ENCODE measurements at places on chromosomes 2 and 18. TPM values are rescaled to one million over a fixed set of nuclear protein-coding genes. Genes with fewer than 3 reads are reported as not detected.
A peak's percentile ranks its signal among the peaks of the same experiment; 100 is the strongest.

The LRP2 gene
- 27.3 TPM for total RNA-seq

The PARD6G gene
- total RNA-seq, result 4.4 TPM

DNA sequence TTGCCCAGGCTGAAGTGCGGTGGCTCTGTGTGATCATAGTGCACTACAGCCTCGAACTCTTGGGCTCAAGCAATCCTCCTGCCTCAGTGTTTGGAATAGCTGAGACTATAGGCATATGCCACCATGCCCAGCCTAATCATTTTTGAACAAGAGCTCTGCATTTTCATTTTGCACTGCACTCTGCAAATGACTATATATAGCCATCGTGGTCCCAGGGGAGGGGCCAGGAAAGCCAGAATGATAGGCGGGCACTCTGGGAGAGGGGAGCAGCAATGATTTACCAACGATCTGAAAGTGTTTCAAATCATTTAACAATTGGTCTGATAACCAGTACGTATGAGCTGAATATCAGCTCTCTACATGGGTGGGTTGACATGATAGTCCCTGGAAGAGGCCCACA, 22.3 kb upstream of the ST3GAL5 start:
- H3K27ac ChIP-seq, result peak overlapping the region; percentile 34
- H3K36me3 ChIP-seq, result no peaks in the 10 kb centered on the region
- no peaks in the 10 kb centered on the region for H3K27me3 ChIP-seq
- no peak overlapping the region for H3K4me3 ChIP-seq

DNA sequence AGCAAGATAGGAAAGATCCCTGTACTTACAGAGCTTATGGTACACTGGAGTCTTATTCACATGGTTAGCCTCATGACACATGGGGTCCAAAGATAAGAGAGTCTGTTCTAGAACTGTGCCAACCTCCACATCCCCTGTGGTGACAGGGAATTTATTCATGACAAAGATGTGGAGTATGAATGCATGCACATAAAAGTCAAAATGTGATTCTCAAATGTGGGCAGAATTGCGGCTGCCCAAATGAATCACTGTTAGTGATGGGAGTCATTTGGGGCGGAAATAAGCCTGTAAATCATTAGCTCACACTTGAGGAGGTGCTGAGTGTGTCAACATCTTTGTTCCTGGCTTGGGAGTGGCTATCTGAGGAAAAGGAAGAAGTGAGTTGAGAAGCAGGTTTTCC, 560.6 kb downstream of the SLC4A3 start:
- no peaks in the 10 kb centered on the region for H3K4me1 ChIP-seq
- H3K36me3 ChIP-seq, result no peaks in the 10 kb centered on the region
- no peak overlapping the region for H3K27ac ChIP-seq
- H3K27me3 ChIP-seq, result no peaks in the 10 kb centered on the region
- DNase-seq, result no peak
- no peak overlapping the region for H3K4me3 ChIP-seq

DNA sequence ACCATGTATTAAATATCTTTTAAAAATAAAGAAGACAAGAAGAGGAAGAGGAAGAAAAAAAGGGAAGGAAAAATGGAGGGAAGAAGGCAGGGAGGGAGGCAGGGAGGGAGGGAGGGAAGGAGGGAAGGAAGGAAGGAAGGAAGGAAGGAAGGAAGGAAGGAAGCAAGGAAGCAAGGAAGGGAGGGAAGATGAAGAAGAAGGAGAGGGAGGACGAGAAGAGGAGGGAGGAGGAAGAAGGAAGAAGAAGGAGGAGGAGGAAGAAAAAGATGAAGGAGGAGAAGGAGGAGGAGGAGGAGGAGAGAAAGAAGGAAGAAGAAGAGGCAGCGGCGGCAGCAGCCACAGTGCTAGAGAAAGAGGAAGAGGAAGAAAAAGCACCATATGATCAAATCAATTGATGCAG, 189.6 kb downstream of the EXOC6B start:
- DNase-seq, result no peak
- no peak overlapping the region for H3K27ac ChIP-seq
- no peaks in the 10 kb centered on the region for H3K36me3 ChIP-seq
- no peak overlapping the region for H3K4me3 ChIP-seq
- H3K27me3 ChIP-seq, result no peaks in the 10 kb centered on the region
- no peaks in the 10 kb centered on the region for H3K4me1 ChIP-seq

DNA sequence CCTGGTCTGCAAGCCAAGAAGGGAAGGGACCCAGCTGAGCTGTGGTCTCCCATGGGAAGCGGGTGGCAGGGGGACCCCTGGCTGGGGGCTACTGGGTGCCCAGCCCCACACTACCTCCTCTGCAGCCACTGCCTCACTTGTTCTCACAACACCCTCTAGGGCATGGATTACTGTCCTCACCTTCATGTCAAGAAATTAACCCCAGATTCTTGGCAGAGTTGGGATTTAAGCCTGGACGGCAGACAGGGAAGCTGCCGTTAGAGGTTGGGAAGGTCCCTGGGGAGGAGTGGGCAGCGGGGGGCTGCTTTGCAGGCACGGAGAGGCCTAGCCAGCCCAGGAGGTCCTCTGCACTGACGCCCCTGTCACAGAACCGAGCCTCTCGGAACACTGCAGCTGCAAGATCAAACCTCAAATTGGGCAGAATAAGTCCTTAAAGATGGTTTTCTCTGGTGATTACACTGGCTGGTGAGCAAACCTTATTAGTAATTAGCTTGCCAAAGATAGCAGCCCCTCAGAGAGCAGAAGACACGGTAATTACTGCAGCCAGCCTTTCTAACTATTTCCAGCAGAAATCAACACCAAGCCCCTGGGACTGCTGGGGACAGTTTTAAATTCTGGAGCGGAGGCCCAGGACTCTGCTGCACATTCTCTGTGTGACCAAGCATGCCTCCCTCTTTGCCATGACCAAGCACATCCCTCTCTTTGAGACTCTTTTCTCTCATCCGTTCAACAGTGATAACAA, 35.9 kb downstream of the KCNF1 start:
- H3K4me3 ChIP-seq, result no peak overlapping the region
- DNase-seq, result no peak
- no peaks in the 10 kb centered on the region for H3K27me3 ChIP-seq

DNA sequence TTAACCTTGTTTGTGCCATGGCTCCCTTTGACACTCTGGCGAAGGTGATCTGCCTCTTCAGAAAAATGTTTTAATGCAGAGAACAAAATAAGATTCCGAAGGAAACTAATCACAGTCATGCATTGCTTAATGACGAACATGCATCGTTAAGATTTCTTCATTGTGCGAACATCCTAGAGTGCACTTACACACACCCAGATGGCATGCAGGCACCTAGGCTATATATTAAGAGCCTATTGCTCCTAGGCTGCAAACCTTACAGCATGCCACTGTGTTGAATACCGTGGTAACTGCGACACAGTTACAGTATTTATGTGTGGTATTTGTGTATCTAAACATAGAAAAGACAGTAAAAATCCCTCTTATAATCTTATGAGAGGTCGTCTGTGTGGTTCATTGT, 8.3 kb downstream of the ASAP2 start:
- DNase-seq, result no peak
- H3K27me3 ChIP-seq, result no peaks in the 10 kb centered on the region
- H3K4me3 ChIP-seq, result no peak overlapping the region
- H3K27ac ChIP-seq, result no peak overlapping the region
- H3K4me1 ChIP-seq, result peaks cover 33% of the 10 kb centered on the region

- no peaks in the 10 kb centered on the region for H3K27me3 ChIP-seq
- no peak overlapping the region for H3K27ac ChIP-seq
- no peaks in the 10 kb centered on the region for H3K4me1 ChIP-seq
- DNase-seq, result no peak
- H3K4me3 ChIP-seq, result no peak overlapping the region
Measured at GRCh38 chr2:3186766-3187165, 190.9 kb downstream of the EIPR1 start.

- no peaks in the 10 kb centered on the region for H3K27me3 ChIP-seq
- no peaks in the 10 kb centered on the region for H3K36me3 ChIP-seq
- no peak overlapping the region for H3K27ac ChIP-seq
- no peak for DNase-seq
- H3K4me1 ChIP-seq, result no peaks in the 10 kb centered on the region
- no peak overlapping the region for H3K4me3 ChIP-seq
Measured at GRCh38 chr2:39929531-39929930, 150.5 kb upstream of the THUMPD2 start.

- H3K4me3 ChIP-seq, result no peak overlapping the region
- H3K27ac ChIP-seq, result no peak overlapping the region
- no peaks in the 10 kb centered on the region for H3K4me1 ChIP-seq
- no peaks in the 10 kb centered on the region for H3K27me3 ChIP-seq
- H3K36me3 ChIP-seq, result no peaks in the 10 kb centered on the region
Measured at GRCh38 chr2:171342067-171342413, 91.8 kb downstream of the METTL8 start.

DNA sequence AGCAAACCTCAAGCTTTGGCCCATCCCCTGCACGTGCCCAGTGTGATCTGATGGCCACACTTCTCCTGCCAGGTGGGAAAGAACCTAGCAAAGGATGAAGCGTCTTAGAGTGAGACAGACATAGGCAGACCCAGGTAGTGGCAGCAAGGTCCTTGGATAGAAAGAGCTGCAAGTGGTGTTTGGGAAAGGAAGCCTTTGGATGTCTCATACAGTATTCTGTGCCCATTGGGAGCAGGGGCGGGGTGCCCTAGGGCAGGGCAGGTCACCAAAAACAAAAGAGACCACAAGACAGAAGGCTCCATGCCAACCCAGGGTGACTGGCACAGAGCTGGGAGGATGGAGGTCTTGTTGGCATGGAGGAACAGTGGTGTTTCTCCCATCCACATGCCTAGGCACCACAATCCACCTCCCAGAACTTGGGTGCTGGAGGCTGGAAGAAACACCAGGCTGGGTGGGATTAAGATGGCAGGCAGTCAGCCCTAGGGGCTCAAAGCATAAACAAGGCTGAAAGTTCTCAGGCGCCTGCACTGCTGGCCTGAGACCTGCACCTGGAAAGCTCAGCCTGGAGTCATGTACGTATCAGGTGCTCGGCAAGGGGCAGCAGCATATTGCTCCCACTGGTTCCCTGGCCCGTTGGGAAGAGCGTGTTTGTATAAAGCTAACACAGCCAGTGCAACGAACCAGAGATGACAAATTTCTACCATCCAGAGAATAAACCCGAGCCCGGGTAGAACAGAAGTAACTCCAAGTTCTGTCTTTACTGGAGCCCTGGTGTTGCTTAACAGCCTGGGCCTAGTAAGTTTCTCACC, 52.9 kb downstream of the CRACDL start:
- no peak overlapping the region for H3K27ac ChIP-seq
- DNase-seq, result no peak
- no peaks in the 10 kb centered on the region for H3K4me1 ChIP-seq
- H3K36me3 ChIP-seq, result no peaks in the 10 kb centered on the region
- no peak overlapping the region for H3K4me3 ChIP-seq
- no peaks in the 10 kb centered on the region for H3K27me3 ChIP-seq

- no peak for DNase-seq
- H3K36me3 ChIP-seq, result no peaks in the 10 kb centered on the region
- H3K27ac ChIP-seq, result no peak overlapping the region
- H3K27me3 ChIP-seq, result no peaks in the 10 kb centered on the region
- H3K4me1 ChIP-seq, result no peaks in the 10 kb centered on the region
- H3K4me3 ChIP-seq, result no peak overlapping the region
Measured at GRCh38 chr18:73043211-73043610, 175.4 kb upstream of the NETO1 start.

- H3K27me3 ChIP-seq, result no peaks in the 10 kb centered on the region
- H3K36me3 ChIP-seq, result no peaks in the 10 kb centered on the region
- no peak for DNase-seq
- no peak overlapping the region for H3K27ac ChIP-seq
Measured at GRCh38 chr2:18473241-18474181, 86.9 kb downstream of the RDH14 start.

- H3K36me3 ChIP-seq, result no peaks in the 10 kb centered on the region
- H3K4me1 ChIP-seq, result peaks cover 15% of the 10 kb centered on the region
- H3K27ac ChIP-seq, result peak overlapping the region; percentile 98
- H3K27me3 ChIP-seq, result no peaks in the 10 kb centered on the region
- no peak for DNase-seq
- H3K4me3 ChIP-seq, result peak overlapping the region; percentile 65
Measured at GRCh38 chr18:3447068-3447894, 2.7 kb upstream of the TGIF1 start.

DNA sequence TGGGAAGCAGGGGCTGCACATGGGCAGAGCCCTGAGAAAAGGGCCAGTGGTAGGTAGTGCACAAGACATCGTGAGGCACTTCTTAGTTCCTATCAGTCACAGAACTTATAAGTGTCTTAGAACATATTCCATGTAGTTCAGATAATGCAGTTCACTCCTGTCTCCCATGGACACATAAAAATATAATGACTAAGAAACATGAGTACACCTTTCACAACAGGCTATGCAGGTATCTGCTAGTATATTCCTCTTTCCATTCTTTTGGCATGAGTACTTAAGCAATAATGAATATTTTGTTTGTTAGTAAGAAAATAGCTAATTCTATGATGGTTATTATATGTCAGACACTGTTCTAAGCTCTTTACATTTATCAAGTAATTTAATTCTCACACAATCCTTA, 808.4 kb downstream of the BCL11A start:
- no peak for DNase-seq
- no peaks in the 10 kb centered on the region for H3K27me3 ChIP-seq
- no peak overlapping the region for H3K4me3 ChIP-seq
- no peaks in the 10 kb centered on the region for H3K4me1 ChIP-seq
- no peaks in the 10 kb centered on the region for H3K36me3 ChIP-seq

DNA sequence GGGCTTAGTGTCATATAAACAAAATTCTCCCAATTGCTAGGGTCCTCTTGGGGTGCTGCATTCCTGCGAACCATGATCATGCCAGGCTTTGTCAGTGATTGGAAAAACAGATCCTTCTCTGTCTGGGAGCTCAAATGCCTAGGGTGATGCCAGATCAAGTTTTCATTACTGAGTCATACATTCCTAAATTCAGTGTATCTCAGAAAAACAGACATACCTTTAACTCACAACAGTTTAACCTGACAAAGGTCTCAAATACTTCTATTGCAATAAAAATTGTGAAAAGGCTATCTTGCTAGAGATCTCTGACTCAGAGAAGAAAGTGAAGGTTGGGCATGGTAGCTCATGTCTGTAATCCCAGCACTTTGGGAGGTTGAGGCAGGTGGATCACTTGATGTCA, 86.9 kb downstream of the SH3YL1 start:
- DNase-seq, result no peak
- no peak overlapping the region for H3K4me3 ChIP-seq
- no peaks in the 10 kb centered on the region for H3K4me1 ChIP-seq
- H3K27ac ChIP-seq, result no peak overlapping the region

GRCh38 chr18:2559249-2559648, 12.1 kb downstream of the METTL4 start:
- H3K27ac ChIP-seq, result no peak overlapping the region
- no peaks in the 10 kb centered on the region for H3K27me3 ChIP-seq
- no peaks in the 10 kb centered on the region for H3K4me1 ChIP-seq

DNA sequence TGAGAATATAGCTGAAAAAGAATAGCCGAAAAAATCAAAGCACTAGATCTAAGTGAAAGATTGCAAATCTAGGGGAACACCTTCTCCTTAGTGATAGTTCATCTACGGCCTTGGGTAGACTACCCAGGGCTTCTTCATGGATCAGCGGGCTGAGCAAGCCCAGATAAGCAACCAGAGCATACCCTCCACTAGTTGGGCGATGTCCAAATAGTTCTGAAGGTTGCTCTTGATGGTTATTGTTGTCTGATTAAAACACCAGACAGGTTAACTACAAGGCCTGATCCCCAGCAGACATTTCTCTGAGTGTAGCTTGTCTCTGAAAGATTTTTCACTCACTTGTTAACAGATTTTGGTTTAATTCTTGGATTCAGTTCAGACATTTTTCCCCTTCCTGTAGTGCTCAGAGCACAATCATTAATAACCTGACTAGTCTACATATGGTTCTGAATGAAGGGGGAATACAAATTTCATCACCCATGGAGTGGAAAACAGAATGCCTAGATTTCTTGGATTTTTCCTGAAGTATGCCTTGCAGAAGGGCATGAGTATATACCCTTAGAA, 99.6 kb downstream of the BABAM2 start:
- H3K27ac ChIP-seq, result no peak overlapping the region
- no peaks in the 10 kb centered on the region for H3K36me3 ChIP-seq
- no peaks in the 10 kb centered on the region for H3K27me3 ChIP-seq
- H3K4me3 ChIP-seq, result no peak overlapping the region
- peaks cover 4% of the 10 kb centered on the region for H3K4me1 ChIP-seq

All from upper lobe of left lung (tissue), 6 donors.